ENCODE measurements at places on chromosomes 5 and 9.
A peak's percentile ranks its signal among the peaks of the same experiment; 100 is the strongest.

- DNase-seq: no peak
Measured at GRCh38 chr5:56359809-56360685, 126.9 kb upstream of the ANKRD55 start.

DNA sequence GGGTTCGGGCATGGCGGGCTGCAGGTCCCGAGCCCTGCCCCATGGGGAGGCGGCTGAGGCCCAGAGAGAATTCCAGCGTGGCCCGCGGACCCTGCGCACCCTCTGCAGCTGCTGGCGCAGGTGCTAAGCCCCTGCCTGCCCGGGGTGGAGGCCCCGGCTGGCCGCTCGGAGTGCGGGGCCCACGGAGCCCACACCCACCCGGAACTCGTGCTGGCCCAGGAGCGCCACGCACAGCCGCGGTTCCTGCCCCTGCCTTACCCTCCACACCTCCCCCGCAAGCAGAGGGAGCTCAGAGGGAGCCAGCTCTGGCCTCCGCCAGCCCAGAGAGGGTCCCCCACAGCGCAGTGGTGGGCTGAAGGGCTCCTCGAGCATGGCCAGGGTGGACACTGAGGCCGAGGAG, 75.3 kb downstream of the MRPS30 start:
- DNase-seq: no peak

GRCh38 chr9:128341435-128341849, 1.1 kb downstream of the SLC27A4 start:
- DNase-seq: peak; percentile 51

DNA sequence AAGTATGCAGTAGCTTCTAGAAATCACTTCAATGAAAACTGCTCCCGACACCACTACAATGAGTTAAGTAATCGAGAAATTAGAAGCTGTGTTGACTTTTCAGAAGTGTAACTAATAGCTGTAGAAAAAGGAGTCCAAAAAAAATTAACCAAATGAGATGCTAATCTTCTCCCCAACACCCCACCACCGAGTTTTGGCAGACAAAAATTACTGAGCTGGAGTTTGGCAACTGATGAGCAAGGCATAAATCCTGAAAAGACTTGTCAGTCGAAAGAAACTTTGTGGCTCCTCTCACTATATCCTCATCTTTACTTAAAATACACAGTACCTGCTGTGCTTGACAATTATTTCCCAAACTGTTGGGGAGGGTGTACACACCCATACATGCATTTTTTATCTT, 191.9 kb downstream of the EBF1 start:
- no peak for DNase-seq

- no peak for DNase-seq
Measured at GRCh38 chr9:21616082-21616778, 134.1 kb upstream of the IFNE start.

DNA sequence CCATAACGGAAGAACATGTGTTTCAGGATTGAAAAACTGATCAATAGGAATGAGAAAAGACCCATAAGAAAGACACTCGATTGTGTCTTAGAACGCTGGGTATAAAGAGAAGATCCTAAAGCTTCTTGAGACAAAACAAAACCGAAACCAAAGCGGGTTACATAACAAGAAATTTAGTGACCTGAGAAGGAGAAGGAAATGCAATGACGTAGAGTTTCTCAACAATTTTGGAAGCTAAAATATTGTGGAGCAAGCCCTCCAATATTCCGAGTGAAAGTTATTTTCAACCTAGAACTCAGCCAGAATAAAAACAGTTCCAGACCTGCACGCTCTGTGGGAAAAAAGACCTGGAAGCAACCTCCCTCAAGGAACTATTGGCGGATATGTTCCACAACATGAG, 81.9 kb upstream of the FREM1 start:
- DNase-seq: no peak

GRCh38 chr5:159240301-159240870, 22.7 kb upstream of the UBLCP1 start:
- DNase-seq: no peak

GRCh38 chr5:134524272-134524825, 1.1 kb upstream of the JADE2 start:
- no peak for DNase-seq

- DNase-seq: no peak
Measured at GRCh38 chr5:124126504-124127217, 614.7 kb downstream of the CSNK1G3 start.

- DNase-seq: no peak
Measured at GRCh38 chr9:133065070-133065388, 3.2 kb downstream of the CEL start.

- peak; percentile 75 for DNase-seq
Measured at GRCh38 chr9:89318123-89319014, at the start of gene SECISBP2. Gene SECISBP2 (plus strand): TSS chr9:89318500. CDS start chr9:89318577, 77 bp downstream.

DNA sequence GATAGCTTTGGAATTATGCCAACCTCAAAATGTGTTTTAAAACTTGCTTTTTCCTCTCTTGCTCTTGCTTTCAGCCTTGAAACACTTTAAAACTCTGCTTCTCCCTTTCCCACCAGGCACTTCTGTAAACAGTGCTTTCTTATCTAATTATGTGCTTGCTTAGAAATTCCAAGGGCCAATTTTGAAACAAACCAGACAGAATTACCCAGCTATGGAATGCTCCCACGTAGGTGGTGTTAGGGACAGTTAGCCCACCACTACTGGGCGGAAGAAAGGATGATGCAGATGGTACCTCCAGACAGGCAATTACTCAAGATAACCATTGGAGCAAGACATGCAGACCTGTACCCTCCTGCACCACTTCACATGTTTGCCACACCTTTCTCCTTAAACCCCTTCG, 523.0 kb upstream of the PTPRD start:
- DNase-seq: no peak

DNA sequence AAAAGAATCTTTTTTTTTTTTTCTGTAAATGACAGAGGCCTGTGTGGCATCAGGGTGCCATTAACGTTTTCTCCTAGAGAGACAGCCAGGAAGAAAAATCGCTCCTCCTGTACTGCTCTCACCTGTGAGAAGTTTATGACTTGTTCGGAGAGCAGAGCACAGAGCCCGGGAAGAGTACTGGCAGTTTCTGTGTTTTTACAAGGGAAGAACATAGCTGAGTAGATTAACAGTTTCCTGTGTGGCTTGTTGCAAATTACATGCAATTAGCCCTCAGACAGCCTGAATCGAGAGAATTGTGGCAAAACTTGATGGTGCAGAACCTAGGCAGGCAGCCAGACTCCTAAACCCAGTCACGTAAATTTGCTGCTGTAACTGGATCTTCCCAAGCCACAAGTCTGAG, 32.1 kb downstream of the PRKACG start:
- no peak for DNase-seq

DNA sequence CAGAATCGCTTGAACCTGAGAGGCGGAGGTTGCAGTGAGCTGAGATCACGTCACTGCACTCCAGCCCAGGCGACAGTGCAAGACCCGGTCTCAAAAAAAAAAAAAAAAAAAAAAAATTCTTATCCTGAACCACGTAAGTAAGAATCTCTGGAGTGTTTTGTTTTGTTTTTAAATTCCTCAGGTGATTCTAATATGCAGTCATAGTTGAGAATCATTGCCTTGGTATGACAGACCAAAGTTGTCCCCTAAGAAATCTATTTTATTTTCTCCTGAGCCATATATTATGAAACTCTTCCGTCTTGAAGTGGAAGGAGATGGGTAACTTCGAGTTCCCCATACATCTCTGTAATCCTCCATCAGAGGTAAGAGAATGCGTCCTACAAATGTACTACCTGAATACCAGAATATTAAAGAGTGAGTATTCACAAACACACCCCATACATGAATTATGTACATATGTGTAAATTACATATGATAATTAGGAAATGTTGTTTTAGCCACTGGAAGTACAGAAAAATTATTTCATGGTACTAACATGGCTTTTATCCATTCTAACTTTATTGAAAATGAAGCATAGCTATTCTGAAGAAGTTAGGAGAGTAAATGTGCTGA, 26.7 kb upstream of the SVEP1 start:
- no peak for DNase-seq

DNA sequence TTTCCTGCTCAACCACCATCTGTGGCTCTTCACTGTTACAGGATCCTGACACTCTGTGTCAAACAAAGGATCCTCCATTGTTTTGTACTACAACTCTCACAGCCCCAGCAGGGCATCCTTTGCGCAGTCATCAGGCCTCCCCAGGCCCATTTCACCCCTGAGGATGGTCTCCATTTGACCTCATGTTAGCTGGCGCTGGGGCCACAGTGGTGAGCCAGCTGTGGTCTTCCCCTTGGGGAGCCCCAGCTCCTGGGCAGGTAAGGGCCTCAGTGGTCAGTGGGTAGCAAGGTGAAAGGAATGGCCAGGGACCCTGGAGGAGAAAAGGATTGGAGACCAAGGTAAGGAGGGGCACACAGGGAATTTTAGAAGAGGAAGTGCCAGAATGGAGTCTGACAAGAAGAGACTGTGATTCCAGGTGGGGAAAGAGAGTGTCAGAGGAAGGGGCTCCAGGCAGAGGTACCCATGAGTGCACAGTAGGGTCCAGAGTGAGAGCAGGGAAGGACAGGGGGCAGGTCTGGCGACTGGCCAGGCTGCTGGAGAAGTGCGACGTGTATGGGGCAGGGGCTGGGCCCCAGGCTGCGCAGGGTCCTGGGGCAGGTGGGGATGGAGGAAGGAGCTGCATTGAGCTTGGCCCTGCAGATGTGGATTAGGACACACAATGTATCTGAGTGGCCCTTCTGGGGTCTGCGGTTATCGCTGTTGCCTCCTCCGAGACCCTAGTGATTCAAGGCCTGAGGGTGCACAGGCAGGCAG, 109.9 kb downstream of the PHF2 start:
- no peak for DNase-seq

DNA sequence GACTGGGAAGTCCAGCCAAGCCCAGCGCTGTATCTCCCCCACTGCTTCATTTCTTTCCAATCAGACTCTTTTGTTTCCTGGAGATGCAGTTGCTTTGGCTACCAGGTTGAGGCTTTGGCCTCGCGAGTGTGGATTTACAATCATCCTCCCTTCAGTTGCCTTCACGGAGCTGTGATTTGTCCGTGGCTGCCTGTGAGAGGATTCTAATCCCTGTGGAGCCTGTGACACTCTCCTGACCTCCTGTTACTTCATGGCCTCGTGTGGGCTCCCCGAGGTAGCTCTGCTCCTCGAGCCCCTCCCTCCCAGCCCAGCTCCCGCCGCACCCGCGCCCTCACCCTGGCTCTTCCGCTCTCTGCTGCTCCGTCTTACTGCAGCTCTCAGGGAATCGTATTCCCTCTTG, 107.2 kb upstream of the STC2 start:
- no peak for DNase-seq

- no peak for DNase-seq
Measured at GRCh38 chr5:5969942-5970483, 408.3 kb downstream of the MED10 start.

DNA sequence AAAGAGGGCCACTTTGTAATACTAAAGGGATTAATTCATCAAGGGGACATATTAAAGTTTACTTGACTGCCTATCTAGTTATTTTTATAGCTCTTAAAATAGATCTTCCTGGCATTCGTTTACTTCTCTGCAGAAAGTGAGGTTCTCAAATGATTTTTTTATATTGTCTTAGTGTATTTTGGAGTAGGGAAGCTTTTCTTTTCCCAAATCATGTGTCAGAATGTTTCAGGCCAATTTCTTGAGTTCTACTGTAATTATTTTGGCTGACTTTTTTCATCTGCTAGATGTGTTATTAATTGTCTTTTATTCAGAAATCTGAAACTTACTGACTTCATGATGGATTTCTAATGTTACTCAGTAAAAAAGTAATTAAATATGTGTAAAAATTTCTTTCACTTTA, 60.2 kb upstream of the FBXL7 start:
- no peak for DNase-seq

GRCh38 chr9:83106263-83106662, 43.3 kb upstream of the RASEF start:
- no peak for DNase-seq

DNA sequence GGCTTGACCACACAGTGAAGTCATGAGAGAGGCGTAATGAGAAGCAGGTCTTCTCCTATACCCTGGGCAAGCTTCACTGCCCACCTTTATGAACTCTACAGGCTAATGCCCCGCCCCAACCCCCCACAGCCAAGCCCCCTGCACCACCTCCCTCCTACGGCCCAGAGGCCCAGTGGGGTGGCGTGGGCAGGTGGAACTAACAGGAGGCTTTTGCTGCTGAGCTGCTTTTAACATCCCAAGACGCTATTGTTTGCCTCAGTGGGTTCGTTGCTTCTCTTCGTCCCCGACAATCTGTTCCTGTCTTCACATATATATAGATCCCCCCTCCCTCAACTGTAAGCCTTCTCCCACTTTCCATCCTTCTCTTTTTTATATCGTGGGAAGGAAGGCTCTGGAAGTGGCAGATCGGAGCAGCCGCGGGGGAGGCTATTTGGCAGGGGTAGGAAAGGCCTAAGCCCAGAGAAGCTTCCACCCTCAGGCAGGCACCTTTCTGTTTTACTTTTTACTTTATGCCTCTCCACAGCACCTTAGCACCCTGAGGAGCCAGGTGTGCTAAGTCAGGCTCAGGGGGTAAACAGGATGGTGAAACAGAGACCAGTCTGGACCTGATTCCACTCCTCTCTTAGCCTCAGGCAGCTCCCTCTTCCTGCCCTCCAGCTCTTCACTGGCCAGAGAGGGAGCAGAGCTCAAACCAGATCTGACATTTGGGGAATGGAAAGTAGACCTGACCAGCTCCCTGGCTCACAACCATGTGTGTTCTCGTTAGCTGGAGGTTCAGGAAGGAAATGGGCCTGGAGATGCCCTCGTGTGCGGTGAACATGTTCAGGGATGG, 26.5 kb downstream of the CD74 start:
- no peak for DNase-seq

DNA sequence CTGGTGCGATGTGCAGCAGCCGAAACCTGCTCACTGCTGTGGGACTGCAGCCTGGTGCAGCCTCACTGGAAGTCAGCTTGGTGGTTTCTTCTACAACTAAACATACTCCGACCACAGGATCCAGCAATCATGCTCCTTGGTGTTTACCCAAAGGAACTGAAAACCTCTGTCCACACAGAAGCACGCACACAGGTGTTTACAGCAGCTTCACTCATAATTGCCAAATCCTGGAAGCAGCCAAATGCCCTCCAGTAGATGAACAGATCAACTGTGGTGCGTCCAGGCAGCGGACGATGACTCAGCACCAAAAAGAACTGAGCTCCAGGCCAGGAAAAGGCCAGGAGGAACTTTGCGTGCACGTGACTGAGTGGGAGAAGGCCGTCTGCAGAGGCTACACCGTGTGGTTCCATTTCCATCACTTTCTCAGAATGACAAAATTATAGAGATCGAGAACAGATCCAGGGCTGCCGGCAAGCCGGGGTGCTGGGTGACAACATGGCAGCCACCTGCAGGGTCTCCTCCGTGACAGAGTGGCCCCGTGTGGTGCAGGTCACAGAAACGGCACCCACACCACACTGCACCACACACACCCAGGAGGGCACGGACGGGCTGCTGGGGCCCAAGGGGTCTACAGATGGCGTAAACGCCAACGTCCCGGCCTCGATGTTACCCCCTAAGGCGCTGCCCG, 23.1 kb upstream of the NSMF start:
- no peak for DNase-seq

DNA sequence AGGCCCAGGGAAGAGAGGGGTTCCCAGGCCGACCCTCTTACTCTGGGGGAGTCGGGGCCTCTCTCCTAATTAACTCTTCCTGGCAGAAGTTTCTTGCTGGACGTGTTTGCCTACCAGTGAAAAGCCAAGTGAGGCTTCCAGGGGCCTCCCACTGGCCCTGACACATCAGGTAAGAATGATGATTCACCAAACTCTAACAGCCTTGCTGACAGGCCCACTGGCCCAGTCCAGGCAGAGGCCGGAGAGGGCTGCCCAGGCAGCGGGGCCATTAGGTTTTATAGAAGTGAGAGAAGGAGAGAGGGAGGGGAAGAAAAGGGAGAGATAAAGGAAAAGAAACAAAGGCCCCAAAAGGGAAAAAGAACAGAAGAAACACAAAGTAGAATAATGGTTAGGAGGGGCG, 50.8 kb upstream of the FOXE1 start:
- no peak for DNase-seq
